Fibroblast of mammary gland (primary cell): ENCODE measurements at places on chromosomes 12 and 14.

DNA sequence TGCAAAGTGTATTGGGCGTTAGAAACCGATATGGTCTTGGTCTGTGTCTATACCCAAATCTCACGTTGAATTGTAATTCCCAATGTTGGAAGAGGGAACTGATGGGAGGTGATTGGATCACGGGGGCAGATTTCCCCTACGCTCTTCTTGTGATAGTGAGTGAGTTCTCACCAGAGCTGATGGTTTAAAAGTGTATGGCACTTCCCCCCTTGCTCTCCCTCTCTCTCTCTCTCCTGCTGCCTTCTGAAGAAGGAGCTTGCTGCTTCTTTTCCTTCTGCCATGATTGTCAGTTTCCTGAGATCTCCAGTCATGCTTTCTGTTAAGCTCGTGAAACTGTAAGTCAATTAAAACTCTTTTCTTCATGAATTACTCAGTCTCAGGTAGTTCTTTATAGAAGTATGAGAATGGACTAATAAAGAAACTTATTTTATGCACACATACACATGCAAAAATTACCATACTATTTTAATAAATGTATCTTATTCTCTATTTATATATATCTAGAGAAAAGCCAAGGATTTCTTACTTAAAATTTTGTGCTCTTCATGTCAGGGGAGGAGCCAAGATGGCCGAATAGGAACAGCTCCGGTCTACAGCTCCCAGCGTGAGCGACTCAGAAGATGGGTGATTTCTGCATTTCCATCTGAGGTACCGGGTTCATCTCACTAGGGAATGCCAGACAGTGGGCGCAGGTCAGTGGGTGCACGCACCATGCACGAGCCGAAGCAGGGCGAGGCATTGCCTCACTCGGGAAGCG lies 1891.0 kb upstream of the FLRT2 start:
- no peak for DNase-seq

DNA sequence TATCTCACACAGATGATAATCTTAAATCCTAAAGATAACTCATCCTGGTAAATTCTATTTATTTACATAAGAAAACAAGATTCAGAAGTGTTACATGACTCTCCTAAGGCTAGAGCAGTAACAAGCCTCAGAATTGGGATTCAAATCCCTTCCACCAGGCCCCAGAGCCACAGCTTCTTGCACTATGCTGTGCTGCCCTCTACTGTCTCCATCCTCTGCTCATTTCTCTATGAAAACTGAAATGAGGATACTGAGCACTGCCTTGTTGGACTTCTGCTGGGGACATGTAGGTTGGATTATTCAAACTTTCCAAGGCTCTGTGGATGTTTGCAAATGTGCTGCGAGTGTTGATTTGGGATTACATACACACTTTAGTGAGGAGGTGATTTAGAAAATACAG lies 23.5 kb upstream of the C12orf50 start:
- peak; percentile 52 for DNase-seq

GRCh38 chr14:99441157-99441870 lies 39.3 kb downstream of the SETD3 start:
- DNase-seq = peak; percentile 8

GRCh38 chr14:24370748-24371147 lies 2.8 kb downstream of the NFATC4 start:
- DNase-seq = no peak

- peak; percentile 57 for DNase-seq
Observed at GRCh38 chr12:47270782-47271664, 191.3 kb upstream of the AMIGO2 start.

DNA sequence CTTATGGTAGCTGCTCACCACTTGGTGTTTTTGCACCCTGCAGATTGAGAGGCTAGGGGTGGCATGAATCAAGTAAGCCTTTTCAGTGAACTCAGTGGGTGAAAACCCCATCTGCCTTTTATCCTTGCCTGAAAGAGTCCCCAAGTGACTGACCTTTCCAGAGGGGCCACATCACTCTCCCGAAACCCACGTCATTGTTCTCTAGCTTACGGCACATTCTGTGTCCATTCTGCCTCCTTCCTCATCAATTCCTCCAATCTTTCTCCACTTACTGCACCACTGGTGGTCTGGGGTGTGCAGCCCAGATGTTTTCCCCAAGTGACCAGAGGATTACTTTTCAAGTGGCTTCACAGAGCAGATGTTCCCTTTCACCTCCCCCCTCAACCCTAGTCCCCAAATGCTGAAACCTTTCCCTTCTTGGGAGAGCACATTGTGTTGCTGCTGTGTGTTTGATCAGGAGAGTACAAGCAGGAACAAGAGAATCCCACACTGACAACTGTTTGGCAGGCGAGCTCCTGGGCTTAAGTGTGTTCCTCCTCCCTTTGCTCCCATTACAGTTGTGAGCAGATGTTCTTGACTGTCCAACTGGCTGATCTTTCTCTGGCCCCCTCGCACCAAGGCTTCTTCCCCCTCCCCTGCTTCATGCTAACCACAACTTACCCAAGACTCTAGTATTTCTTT lies 138.0 kb upstream of the IGF1 start:
- DNase-seq = peak; percentile 17

GRCh38 chr12:84978921-84979320 lies 57.2 kb downstream of the TSPAN19 start:
- no peak for DNase-seq

DNA sequence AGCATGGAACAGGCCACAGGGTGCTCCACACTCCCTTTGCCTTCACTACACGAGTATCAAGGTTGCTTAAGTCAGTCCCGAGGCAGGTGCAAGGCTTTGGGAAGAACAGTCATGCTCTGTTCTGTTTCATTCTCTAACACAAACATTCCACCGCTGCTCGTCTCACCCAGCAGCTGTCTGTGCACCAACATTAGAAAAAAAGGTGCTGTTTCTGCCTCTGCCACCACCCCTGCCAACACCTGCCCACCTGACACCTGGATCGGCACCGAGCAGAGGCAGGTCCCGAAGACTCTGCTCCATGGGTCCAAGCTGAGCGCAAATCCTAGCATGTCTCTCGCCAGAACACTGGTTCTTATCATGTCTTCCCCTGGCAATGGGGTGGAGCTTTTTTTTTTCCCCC lies 347.7 kb downstream of the TMEM132D start:
- no peak for DNase-seq

DNA sequence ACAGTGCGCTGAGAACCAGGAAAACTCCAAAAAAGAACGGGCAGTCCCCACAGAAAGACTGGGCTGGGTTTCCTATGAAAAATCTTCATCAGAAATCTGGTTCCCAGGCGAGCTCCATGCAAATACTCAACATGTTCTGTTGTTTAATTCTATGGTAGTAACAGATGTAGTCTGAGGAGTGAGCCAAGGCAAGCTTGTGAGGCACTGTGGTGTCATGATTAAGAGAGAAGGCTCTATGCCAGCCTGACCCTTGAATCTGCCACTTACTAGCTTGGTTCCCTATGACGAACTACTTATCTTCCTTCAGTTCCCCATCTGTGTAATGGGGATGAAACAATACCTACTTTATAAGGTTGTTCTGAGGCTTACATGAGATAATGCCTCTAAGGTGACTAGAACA lies 10.7 kb downstream of the POMT2 start:
- peak; percentile 63 for DNase-seq

DNA sequence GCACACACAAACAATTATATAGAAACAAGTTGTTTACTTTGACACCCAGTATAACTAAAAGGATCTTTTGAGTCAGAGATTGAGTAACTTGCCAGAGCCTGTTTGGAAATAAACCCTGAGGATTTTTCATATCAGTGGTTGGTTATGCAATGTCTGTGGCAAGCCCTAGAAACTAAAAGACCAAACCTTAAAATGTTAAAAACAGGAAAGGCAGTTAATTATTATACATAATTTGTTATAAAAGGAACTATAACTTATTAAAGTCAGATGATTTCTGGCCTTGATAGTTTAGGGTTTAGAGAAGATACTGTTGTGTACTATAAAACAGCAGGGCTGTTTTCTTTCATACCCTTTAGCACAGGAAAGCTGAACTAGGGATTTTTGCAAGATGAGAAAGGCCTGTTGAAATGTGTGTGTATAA lies 44.1 kb downstream of the PSEN1 start:
- DNase-seq = peak; percentile 77

DNA sequence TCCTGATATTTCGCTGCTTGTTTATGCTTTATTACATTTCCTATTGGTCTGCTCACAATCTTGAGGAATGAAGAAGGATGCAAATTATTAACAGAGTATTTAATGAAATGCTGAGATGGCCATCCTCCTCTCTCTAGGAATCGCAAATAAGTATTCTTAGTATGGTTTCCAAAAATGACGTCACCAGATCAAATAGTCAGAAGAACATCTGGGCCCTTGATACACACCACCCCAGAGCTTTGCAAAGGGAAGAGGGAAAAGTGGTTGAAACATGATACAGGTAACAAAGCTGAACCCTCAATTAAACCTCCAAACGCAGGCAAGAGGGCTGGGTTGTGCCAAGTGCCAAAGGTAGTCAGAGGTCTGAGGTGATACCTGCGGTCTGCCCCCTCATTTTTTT lies 107.3 kb downstream of the BCL11B start:
- DNase-seq = no peak

- no peak for DNase-seq
Observed at GRCh38 chr12:68959143-68959858, 26.3 kb upstream of the CPM start.

- DNase-seq = peak; percentile 16
Observed at GRCh38 chr12:122937622-122938091, 28.6 kb downstream of the ABCB9 start.

DNA sequence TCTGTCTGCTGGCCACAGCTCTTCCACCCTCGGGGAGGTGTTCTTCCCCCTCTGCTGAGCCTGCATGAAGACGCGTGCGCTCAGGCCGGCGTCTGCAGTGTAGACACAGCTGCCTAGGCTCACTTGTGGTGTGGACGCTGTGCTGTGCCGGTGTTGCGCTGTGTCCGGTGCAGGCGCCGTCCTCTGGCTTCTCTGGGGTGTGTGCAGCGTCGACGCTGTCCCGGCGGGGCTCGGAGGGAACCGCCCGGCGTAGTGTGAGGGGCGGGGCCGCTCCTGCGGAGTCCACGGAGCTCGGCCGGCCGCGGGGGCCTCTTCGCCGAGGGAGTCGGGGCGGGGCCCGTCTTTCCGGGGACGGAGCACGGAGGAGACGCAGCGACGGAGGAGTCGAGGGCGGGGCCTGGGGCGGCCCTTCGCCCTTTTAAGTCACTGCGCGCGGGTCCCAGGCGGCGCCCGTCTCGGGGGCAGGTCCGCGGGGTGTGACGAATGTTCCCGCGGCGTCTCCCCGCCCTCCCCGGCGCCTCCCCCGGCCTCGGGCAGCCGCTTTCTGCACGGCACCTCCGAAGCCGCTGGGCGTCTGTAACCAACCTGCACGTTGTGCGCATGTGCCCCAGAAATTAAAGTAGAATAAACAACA lies 45.2 kb downstream of the NOC4L start:
- peak; percentile 75 for DNase-seq

DNA sequence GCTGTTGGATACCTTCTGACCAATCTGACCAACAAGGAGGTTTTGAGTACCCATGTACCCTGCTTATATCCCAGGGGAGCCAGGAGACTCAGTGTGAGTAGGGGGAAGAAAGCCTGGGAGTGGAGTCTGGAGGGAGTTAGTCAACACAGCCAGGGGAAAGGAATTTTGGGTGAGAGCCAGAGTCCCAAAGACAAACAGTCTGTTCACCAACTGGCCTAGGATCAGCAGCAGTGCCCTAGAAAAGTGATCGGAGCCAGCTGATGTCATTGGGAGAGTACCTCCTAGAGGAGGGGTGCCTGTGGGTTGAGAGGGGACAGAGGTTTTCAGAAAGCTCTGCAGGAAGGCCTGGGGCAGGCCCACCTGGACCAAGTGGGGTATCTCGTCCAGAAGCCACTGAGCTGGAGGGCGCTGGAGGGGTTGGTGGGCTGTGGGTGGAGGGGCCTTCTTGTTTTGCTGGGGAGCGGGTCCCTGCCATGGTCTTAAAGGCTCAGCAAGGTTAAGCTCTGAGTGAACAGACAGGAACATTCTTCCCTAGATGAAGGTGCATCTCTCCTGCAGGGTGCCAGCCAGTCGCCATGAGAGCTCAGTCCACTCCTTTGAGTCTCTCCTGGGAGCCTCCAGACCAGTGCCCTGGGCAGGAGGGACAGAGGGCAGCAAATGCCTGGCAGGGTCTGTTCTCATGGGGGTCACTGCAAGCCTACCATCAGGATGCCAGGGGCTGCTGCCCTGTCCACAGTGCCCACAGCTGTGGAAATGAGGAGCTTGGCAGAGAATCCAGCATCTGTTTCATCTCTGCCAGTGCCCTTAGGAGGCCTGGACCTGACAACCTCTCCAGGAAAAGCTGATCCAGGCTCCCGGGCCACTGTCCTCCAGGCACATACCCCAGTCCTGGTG lies 63.6 kb downstream of the CHGA start:
- peak; percentile 47 for DNase-seq

- no peak for DNase-seq
Observed at GRCh38 chr12:56688846-56689109, 694 bp upstream of the PTGES3 start.

GRCh38 chr12:79954037-79954610 lies 19.2 kb upstream of the PPP1R12A start:
- DNase-seq = no peak

DNA sequence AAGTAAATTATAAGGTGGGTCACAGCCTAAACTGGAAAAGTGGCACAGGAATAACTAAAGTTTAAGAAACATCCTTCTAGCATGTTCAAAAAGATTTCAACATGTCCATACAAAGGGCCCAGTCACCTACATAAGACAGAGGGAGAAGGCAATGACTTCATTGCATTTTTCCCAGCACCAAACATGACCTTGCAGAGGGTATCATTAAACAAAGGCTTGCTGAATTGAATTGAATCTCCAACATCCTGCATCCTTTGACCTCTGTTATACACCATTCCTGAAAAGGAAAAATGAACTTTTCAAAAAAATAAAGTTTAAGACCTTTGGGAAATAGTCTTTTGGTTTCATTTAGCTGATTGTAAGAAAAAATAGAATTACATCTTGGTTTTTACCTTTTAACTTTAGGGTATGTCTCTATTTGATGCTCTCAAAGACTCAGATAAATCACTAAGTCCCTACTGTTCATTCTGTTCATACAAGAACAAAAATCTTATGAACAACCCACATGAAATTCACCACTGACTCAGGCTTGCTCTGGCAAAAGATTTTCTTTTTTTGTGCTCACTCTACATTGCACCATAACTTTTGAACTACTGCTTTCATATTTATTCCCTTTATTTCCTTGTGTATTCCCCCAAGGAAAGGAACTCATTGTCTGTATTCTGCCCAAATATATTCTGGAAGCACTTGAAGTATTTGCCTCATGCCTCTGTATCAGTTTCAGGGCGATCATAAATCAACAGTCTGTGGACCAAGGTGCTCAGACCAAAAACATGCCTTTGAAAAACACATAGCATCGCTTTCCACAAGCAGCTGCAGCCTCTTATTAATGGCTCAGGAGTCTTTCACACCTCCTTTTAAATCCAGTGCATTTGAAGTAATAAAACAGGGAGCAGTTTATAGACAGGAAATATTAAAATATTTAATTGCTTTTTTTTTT lies 121.7 kb downstream of the DUSP6 start:
- peak; percentile 35 for DNase-seq

- DNase-seq = peak; percentile 80
Observed at GRCh38 chr14:90871605-90872233, 55.5 kb upstream of the TTC7B start.

DNA sequence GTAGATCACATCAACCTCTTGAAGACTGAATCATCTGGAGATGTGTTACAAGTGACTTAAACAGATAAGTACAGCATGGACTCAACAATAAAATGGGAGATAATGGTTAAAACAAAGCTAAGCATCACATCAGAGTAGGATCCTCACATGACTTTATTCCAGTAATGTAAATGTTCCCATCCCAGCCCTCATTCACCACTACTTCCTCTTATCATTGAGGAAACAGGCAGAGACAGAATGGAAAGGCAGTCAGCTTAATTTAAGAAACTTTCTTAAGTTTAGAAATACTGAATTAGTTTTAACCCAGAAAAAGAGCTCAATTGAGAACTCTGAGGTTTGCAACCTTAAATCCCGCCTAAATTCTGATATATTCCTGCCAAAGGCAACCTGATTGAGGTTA lies 1.2 kb upstream of the ALG10 start:
- no peak for DNase-seq
